ENCODE measurements at places on chromosomes 16 and 17.

DNA sequence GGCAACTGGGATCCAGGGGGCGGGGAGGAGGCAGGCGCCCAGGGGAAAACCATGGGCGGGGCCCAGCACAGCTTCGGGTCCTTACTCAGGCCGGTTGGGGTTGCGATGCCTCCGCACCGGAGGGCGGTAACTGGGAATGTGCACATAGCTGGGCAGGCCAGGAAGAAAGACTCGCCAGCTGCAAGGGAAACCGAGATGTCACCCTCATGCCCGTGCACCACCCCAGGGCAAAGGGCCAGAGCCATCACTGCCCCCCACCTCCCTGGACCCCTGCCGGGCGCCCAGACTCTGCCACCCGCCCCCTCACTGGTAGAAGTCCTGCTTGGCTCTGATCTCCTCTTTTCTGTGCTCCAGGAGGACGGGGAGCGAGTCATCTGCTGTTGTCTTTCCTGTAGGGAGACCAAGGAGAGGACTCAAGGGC, 6.7 kb downstream of the ALOX12B start:
- no peak for DNase-seq

DNA sequence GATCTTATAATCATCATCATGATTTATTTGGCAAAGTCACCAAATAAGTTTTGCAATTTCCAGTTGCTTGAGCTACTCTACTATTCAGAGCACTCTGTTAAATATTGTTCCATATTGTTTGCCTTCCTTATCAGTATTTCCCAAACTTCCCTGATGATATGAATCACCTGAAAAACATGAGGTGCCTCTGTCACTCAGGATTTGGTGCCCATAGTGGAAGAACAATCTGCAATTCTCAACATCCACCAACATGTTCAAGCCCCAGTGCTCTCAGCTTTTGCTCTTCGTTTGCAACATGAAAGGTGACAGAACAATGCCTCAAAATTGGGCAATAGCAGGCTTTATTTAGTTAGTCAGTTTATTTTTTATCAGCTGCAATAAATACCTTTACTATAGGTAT, 28.6 kb upstream of the WSB1 start:
- no peak for DNase-seq

GRCh38 chr16:23128056-23128455, 21.2 kb downstream of the USP31 start:
- no peak for DNase-seq

- no peak for DNase-seq
Observed at GRCh38 chr17:57636985-57637665, 108.0 kb downstream of the CCDC182 start.

- DNase-seq = no peak
Observed at GRCh38 chr16:47017636-47018035, 44.2 kb upstream of the DNAJA2 start.

DNA sequence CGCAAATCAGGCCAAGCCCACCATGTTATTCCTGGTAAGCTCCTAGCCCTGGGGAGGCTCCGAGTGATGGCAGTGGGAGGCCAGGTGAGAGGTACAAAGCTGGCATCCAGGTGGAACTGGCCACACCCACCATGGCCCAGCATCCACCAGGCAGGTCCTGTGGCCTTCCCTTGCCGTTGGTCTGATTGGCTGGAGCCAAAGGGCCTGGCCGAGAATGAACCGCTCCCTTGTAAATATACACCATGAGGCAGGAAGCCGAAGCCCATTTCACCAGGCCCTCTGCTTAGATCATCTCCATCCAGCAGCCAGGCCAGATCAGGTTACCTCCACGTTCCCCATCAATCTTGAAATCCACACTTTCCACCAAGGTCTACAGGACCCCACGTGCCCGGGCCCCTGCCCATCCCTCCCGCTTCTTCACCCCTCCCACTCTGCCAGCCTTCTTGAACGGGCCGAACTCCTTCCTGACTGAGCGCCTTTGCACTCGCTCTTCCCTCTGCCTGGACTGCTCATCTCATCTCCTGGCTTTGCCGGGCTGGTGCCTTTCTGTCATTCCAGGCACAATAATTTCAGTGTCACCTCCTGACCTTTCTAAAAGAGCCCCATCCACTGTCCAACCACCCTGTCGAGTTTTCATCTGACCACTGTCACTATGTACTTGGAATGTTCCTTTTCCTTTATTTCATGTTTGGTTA, 5.8 kb downstream of the SOCS1 start:
- no peak for DNase-seq

GRCh38 chr16:8436931-8437330, 153.4 kb downstream of the TMEM114 start:
- DNase-seq = no peak

- no peak for DNase-seq
Observed at GRCh38 chr17:78967782-78968362, 11.9 kb downstream of the LGALS3BP start.

DNA sequence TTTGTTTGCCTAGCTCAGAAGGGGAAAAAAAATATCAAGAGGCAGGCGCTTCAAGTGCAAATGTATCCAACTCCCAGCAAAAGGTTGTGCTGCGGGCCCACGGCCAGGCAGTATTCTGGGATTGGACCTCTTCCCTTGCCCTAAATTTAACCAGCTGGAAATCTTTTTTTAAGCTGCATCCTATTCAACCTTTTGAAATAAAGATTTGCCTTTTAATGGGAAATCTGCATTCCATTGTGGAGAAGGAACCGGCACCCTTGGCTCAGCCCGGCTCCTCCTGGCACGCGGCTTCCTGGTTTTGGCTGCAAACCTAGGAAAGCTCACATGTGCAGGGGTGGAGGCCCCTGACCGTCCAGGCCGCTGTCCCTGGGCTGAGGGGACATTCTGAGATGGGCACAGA, 38.8 kb upstream of the ENPP7 start:
- no peak for DNase-seq
